Kidney (tissue), 22 donors: ENCODE measurements at places on chromosomes 5 and 9.

DNA sequence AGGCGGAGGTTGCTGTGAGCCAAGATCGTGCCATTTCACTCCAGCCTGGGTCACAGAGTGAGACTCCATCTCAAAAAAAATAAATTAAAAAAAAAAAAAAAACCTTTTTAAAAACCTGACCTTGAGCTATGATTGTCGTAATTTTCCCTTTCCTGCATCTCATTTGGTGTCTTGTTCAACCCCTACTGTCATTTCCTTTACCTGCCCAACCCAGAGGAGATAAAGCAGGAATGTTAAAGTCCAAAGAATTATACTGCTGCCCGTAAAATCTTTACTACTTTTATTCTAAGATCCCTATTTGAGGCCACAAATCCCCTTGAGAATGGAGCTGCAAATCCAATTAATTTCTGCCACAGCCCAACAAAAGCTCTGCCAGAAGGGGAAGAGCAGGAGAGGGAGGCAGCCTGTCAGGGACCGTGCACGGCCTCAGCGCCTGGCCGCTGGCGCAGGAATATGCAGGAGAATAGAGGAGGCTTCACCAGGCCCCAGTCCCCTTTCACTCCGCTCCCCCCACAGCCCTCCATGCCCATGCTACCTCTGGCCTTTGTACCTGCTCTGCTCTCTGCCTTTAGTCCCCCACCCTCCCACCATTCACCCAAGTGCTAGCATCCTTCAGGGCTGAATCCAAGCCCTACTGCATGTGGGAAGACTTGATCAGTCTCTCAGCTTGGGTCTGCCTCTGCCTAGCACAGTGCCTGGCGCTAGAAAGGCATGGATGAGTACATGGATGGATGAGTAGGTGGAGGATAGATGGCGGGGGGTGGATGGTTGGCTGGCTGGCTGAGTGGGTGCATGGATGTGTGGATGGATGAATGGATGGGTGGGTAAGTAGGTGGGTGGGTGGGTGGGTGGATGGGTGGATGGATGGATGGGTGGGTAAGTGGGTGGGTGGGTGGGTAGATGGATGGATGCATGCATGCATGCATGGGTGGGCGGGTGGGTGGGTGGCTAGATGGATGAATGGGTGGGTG lies 99.8 kb upstream of the SARDH start:
- no peak for DNase-seq

DNA sequence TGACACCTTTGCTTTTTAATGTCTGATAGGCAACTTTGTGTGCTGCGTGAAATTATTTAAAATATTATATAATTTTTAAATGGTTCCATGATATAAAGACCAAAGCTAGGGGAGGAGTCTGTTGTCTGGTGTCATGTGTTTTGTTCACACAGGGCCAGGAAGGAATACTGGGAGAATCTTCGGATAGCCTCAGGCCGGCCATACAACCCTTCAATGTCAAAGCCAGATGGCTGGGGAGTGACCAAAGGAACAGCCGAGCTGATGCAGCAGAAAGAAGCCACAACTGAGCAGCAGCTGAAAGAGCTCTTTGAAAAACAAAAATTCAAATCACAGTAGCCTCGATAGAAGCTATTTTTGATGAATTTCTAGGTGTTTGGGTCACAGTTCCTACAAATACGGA lies 19.2 kb downstream of the BHMT start:
- DNase-seq: no peak

DNA sequence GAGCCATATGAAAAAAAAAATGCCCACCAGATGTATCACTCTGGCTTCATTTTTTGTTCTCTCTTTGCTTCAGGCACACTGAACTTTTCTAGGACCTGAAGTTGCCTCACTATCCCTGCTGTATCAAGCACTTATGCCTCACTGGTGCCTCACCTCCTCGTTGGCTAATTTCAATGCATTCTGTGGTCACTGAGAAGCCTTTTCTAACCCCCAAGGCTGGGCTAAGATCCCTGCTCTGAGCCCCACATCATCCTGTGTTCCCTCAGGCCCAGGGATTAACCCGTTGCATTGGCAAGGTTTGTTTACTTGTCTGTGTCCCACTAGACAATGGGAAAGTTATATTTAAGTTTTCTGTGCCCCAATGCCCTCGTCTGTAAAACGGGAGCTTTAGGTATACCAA lies 362.7 kb downstream of the OSTF1 start:
- DNase-seq: no peak

DNA sequence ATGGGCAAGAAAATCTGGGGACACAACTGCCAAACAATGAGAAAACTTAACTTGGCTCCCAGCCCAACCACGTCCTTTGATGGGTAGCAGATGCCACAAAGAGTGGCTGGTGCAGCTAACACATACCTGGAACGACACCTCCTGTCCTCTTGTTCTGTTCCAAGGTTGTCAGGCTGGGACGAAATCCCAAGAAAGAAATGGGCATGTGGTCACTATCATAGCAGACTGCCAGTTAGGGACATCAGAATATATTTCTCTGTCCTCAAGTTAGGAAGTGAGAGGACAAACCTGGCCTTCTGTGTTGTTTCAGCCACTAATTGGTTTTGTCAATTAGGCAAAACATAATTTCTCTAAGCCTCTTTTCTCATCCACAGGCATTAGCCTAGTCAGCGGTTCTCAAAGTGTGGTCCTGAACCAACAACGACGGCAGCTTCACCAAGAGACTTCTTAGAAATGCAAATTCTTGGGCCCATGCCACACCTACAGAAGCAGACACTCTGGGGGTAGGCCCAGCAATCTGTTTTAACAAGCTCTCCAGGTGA lies 63.4 kb downstream of the RAPGEF1 start:
- no peak for DNase-seq

GRCh38 chr9:133428617-133429101 lies 6.5 kb downstream of the ADAMTS13 start:
- DNase-seq: peak; percentile 83

DNA sequence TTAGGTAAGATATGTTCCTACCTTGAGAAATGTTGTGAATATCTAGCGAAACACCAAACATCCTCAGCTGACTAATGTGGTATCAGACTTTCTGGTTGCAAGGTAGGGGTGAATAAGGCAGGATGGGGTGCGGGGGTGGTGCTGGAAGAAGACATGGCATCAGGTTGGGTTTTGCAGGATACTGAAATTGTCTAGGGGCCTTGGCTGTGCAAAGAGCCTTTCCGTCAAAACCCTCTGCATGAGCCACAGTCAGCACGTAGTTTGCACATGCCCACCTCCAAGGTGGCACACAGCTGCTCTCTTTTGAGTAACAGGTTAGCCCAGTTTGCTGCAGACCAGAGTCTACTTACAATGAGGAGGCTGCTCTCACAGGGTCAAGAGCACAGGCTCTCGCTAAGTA lies 42.0 kb downstream of the SFXN1 start:
- DNase-seq: no peak

- DNase-seq: peak; percentile 44
Observed at GRCh38 chr9:95764533-95765319, 110.8 kb upstream of the ERCC6L2 start.

DNA sequence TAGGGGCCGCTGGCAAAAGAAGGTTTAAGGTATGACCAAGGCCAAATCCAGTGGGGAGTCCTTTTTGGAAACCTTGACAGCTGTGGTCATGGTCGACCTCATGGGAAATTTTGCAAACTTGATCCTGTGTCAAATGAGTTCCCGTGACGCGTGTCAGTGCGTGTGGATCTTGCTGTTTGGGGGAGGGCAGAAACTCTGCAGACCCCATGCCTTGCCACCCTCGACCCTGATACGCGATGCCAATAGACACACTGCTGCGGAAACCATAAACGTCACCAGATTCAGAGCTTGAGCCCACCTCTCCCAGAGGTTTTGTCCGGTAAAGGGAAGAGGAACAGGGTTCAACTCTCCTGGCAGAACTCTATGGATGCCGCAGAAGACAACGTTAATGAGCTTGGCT lies 104.7 kb downstream of the ADAMTS2 start:
- DNase-seq: peak; percentile 33

DNA sequence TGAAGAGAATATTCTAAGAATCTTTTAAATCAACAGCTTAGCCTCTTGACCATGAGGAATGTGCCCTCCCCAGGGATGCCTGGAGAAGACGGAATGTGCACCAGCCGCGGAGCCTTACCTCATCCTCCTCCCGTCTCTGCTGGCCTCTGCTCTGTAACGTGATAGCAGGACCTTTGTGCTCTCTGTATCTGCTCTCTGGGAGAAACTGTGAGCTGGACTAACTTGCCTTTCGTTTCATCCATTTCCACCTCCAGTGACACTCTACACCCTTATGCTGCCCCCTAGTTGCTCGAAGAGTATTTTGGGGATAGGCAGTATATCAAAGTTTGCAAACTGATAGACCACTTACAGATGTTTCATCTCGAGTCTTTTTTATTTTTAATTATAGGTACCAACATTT lies 141.4 kb downstream of the NPR3 start:
- peak; percentile 80 for DNase-seq

DNA sequence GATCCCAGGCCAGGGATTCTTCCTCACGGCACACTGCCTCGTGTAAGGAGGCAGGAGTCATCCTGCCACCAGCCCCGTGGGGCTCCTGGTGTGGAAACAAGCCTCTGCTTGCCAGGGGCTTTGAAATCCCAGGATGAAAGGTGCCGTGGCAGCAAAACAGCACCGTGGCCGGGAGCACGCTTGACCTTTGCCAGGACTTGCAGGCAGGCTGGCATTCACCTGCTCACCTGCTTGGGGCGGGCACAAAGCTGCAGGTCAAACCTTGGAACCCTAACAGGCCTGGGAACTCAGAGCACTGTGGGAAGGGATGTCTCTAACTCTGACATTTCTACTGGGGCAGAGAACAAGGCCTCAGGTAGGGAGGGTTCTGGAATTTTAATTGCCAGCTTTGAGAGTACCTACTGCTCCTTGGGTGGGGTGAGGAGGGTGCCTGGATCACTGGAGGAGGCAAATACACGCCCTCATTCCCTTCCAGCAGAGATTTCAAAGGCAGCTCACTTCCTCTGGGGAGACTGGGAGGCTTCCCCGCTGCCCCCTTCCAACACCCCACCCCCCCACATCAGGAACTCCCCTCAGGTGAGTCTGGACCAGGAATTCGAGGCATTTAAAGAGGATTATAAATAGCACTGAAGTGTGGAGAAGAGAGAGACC lies 45.6 kb upstream of the STXBP1 start:
- DNase-seq: peak; percentile 33

DNA sequence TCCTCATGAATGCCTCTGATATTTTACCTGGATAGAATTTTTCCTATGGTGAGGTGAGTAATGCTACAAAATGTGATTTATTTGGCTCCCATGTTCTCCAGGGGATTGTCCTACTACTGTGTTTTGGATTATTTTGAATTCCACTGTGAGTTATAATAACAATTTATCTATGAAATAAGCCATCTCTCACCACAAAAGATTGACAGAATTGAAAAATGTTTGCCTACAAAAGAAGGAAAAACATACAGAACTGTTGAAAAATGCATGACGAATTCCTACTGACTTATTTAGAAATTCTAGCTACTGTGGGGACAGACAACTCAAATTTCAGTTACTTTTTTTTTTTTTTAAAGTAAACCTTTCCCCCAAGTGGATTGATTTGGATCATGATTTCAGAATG lies 463.7 kb upstream of the GRIN3A start:
- DNase-seq: no peak

DNA sequence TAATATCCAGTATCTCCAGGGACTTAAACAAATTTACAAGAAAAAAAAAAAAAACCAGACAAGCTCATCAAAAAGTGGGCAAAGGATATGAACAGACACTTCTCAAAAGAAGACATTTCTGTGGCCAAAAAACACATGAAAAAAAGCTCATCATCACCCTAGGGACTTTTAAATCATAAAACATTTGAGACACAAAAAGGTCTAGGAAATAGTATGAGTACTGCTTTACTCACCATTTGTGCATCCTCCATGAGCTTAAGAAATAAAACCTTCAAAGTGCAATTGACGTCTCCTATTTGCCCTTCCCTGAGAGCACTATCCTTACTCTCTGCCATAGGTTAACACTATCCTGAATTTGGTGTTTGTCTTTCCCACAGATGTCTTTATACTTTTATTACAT lies 193.7 kb upstream of the NREP start:
- DNase-seq: no peak

- DNase-seq: peak; percentile 30
Observed at GRCh38 chr9:133099726-133100505, 21.1 kb downstream of the RALGDS start.

GRCh38 chr9:121326901-121327613 lies 43.0 kb downstream of the STOM start:
- DNase-seq: no peak

DNA sequence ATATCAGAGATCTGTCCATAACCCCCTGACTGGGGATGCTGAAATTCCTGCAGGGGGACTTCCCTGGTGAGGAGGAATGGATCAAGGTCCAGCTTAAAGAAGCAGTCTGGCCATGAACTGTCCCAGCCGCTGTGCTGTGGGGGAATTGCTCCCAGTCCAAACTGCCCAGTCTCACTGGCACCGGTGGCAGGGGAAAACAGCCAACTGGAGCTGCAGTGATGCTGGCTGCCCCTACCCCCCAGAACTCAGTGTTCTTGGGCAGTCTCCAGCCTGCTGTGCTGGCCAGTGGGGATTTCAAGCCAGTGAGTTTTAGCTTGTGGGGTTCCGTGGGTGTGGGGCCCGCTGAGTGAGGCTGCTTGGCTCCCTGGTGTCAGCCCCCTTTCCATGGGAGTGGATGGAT lies 306.5 kb upstream of the RPS23 start:
- DNase-seq: no peak

GRCh38 chr5:6713274-6714225 lies at the start of gene TENT4A:
TSS of gene TENT4A (plus strand) at chr5:6713432. CDS start at chr5:6713984, 552 bp downstream.
- DNase-seq: no peak

DNA sequence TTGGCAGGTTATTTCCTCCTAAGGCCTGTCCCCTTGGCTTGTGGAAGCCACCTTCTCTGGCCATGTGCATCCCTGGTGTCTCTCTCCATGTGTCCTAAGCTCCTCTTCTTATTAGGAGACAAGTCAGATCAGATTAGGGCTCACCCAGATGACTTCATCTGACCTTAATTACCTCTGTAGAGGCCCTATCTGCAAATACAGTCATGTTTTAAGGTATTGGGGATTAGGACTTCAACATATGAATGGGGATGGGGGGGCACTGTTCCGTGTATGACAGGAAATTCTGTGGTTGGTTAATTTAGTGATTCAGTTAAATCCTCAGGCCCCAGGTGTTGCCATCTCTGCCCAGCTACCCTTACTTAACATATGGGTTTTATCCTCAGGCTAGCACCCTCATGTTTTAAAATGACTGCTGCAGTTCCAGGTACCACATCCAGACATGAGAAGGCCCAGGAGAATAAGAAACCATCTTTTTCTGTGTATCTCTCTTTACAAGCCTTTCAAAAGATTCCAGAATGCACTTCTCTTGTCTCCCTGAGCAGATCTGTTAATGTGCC lies 51.9 kb upstream of the RAI14 start:
- no peak for DNase-seq

- DNase-seq: peak; percentile 77
Observed at GRCh38 chr5:59380350-59380951, 513.1 kb downstream of the PDE4D start.

GRCh38 chr5:6494939-6495338 lies 46.3 kb downstream of the UBE2QL1 start:
- DNase-seq: no peak

DNA sequence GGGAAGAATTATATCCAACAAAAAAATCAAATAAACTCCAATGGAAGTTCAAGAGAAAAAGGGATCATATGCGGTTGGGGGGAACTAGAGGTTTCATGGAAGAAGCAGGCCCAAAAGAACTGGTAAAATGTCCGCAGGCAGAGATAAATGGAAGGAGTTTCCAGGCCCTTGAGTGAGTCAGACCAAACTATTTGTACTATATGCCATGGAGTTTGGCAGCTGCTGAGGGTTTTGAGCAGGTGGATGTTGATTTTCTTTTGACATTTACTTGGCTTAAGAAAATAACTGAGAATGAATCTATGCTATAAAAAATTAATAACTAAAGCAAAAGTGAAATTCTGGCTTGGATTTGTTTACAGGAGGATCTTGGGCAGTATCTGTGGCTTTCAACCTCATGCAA lies 33.7 kb downstream of the MINAR2 start:
- no peak for DNase-seq

- no peak for DNase-seq
Observed at GRCh38 chr9:21961569-21961968, 32.6 kb downstream of the CDKN2A start.
